Activated CD4-positive, alpha-beta T cell treated with anti-CD3 and anti-CD28 coated beads, Interleukin-2, amount 50 U/mL, for 4 hours (primary cell): ENCODE measurements at places on chromosomes 5 and 9.
A peak's percentile ranks its signal among the peaks of the same experiment; 100 is the strongest.

DNA sequence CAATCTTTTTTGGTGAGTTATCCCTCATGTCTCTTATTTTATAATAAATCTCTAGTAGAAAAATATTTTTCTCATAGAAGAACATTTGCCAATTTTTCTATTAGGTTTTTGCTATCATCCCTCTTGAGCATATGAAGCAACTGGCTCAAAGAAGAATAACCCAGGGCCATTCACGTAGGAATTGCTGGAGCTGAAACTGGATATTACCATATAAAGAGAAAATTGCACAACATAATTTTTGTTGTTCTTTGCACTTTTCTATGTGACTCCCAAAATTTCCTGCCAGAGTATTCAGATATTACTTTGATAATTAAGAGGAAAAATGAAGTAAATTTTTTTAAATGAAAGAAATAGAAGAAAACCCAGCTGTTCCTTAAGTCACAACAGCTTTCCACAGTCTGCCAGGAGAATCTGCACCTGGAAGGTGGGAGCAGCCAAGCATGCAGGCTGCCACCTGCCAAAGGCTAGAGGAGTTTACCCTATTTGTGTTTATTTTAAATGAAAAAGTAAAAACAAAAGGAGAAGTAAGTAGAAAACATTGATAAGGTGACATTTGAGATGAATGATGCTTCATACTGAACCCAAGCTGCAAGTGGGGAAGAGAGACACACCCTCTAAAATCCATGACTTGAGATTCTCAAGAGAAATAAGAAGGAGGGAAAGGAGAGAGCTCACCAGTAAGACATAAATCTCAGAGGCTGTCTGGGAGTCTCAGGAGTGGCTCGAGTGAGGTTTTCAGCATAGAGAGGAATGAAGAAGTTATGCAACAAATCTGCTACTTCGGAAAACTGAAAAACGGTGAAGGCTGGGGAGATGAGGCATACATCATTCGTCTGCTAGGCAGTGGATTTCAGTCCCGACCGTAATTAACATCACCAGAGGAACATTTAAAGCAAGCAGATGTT, 31.5 kb upstream of the FREM1 start:
- no peak for DNase-seq

- DNase-seq = peak; percentile 52
Observed at GRCh38 chr9:89410641-89411350, 87.1 kb downstream of the SEMA4D start.

- DNase-seq = no peak
Observed at GRCh38 chr5:351921-352245, 30.4 kb downstream of the AHRR start.

DNA sequence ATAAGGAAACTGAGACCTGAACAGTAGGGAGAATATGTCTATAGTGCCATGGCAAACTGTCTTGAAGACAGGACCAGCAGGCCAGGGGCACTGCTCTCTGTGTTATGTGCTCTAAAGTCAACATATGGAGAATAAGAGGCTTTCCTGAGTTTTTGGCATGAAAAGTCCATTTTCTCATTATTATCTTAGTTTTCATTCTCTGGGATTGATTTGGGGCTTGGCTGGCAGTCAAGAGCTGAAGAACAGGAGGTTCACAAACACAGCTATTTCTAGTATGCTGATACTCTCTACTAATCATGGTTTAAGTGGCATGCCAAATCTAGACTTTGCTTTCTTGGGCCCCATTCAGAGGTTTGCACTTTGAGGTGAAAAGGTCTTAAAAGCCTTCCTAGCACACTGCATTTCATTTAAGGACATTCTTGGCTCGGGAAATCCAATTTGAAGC, 404.4 kb downstream of the ZNF608 start:
- DNase-seq = no peak

- no peak for DNase-seq
Observed at GRCh38 chr5:172886974-172887501, 53.0 kb downstream of the ERGIC1 start.

DNA sequence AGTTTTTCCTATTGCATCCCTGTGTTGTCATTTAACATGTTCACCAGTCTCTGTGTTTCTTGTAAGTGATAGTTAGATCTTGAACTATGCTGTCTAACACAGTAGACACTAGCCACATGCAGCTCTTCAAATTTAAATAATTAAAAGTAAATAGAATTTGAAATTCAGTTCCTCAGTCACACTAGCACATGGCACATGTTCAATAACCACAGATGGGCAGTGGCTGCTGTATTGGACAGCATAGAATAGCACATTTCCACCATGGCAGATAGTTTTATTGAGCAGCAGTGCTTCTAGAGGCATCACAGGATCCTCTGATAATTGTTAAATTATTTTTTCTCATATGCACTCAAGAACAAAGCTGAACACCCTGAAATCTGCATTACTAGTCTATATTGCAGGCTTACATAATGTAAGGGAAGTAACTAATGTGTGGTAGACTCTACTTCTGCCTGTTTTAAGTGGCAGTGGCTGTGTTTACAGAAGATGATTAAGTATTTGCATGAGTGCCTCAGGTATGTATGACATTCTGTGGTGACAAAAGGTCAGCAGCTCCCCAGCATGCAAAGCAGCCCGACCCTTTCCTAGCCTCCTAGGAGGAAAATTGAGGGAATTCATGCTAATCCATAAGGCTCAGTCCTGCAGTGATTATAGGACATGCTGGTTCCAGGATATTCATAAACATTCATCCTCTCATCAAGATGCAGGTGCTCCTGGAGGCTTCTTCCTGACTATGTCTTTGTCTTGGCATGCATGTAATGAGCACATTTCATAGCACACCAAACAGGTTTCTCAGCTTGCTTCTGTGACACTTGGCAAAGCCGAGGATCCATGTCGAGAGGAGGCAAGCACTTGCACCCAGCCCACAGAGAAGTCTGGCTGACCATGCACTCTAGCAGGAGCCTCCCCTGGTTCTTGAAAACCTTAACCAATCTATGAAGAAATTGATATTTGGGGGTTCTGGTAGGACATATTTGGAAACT, 45.5 kb downstream of the SH3RF2 start:
- DNase-seq = no peak

DNA sequence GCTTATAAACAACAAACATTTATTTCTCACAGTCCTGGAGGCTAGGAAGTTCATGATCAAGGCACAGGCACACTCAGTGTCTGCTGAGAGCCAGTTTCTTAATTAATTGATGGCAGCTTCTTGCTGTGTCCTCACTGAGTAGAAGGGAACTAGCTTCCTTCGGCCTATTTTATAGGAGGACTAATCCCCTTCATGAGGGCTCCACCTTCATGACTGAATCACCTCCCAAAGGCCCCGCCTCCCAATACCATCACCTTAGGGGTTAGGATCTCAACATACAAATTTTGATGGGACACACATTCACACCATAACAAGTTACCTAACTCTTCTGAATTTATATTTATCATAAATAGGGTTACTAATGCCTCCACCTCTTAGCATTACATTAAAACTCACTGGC, 129.8 kb downstream of the GNAQ start:
- DNase-seq = no peak

DNA sequence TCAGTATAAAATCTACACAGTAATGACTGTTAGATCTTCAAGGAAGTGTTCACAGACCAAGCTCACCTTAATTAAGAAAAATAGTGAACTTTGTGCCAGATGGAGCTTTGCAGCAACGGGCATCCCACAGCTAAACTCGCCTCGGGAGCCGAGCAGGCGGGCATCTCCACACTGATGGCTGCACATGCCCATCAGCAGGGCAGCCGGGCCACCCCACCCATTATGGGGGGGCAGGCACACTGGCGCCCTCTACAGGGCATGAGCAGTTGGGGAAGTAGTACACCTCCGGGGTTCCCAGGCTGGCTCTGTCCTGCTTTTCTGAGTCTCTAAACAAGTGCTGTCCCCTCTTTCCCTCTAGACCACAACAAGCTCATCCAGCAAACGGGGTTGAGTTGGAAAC, 21.6 kb downstream of the ANKS6 start:
- DNase-seq = peak; percentile 12

GRCh38 chr9:69718218-69718617, 41.6 kb downstream of the PTAR1 start:
- no peak for DNase-seq

- DNase-seq = no peak
Observed at GRCh38 chr9:81250041-81250440, 439.3 kb downstream of the TLE1 start.

- no peak for DNase-seq
Observed at GRCh38 chr9:89716559-89716958, 111.7 kb downstream of the GADD45G start.

GRCh38 chr5:116378777-116379121, 195.9 kb downstream of the SEMA6A start:
- no peak for DNase-seq

DNA sequence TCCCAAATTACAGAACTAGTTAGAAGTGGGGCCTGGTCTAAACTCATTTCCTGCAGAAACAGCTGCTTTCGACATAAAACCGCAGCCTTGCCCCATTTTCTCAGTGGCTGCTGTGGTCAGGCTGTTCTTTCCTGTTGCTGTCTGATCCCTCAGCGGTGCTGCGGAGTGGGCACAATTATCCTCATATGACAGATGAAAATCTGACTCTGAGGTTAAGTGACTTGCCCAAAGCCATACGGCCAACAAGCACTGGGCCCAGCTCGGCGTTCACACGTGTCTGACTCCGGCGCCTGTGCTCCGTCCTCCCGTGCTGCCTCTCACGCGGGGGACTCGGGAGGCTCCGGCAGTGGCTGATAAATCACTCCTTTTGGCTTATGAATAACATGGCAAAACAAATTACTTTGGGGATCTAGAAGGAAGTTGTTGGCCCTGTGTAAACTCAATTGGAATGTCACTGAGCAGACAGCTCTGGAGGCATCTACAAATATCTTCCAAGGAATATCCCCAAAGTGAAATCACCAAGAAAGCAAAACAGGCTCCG, 142.6 kb upstream of the LMX1B start:
- peak; percentile 43 for DNase-seq

DNA sequence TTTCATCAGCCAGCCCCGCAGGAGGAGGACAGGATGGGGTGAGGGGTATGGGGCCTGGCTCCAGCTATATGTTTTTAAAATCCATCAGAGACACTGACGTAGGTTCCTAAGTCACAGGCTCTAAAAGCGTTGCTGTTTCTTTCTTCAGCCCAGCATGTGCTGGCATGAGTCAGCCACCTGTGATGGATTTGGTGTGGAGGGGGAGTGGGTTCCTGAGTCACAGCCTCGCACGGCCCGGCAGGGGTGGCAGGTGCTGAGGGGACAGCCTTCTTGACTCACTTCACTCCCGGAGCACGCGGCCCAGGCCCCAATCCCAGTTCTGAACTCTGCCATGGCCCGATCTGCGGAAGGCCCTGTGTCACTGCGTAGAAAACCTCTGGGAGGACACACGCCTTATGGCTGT, 38.8 kb upstream of the RPL26L1 start:
- DNase-seq = no peak

DNA sequence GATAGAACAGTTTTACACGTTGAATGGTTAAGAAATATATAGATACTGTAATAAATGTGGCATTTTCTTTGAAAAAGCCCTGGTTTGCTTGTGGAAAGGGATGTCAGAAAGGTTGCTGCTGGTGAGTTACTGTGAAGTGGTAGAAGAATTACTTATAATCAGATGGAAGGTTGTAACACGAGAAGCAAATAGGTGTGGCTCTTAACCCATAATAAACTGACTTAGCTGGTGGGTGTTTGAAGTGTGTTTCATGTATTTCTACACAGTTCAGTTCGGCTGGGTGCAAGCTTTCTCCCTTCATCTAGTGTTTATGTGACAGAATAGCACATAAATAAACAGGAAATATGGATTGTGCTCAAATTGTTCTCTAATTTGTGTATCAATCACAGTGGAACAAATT, 5.5 kb downstream of the CNOT6 start:
- DNase-seq = no peak

- DNase-seq = no peak
Observed at GRCh38 chr5:16304846-16305245, 125.3 kb upstream of the MARCHF11 start.

DNA sequence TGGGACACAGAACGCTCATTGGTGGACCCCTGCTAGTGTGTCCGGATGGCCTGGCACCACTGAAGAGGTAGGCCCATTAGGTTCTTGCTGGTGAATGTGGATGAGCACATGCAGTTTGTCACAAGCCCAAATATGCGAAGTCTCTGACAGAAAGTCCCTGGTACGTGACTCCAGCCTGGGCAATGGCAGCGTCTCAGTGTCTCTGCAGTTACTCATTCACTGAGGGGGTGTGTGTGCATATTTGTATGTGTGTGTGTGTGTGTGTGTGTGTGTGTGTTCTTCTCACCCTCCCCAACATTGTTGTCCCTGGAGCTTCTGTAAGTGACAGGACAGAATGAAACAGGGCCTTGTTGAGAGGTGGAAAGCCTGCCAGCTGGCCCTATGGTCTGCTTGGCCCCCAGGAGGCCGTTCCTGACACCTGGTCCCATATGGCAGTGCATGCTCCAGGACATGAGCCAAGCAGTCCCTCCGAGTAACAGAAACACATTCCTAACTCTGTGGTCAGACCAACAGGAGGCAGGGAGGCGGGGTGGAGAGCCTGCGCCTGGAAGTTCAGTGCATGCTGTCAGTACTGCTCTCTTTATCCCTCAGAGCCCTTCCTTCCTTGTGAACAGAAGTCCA, 169.9 kb downstream of the SLC28A3 start:
- no peak for DNase-seq

DNA sequence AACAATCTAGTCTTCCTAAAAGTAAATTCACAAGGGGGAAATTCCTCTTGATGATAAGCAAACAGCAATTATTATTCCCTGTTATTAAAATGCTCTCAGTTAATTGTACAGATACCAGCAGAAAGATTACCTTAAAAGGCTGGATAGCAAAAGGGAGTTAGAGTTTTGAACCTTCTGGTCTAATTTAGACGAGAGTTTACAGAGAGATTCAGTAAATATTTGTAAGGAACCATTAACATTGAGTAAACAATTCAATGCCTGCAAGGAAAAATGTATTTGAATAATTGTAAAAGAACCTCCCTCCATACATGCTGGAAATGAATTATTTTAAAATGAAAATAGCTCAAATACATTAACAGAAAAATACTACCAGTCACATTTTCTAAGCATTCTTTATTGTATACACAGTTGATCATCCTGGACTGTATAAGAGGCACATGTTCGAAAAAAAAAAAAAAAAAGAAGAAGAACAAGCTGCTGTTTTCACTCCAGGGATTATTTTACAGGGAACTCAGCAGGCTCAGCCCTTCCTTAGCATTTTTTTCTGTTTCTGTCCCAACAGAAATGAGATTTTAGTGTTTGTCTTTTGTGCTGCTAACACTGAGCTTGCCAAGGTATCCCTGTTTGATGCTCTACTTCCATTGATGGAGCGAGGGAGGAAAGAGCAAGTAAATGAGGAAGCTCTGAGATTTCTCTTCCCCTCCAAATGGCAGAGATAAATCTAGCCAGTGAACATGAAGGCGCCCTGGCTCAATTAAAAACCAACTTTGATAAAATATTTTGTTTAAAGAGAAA, 141.1 kb downstream of the ENC1 start:
- DNase-seq = no peak

- no peak for DNase-seq
Observed at GRCh38 chr5:133440467-133441115, 171.8 kb downstream of the FSTL4 start.
